ENCODE measurements at places on chromosomes 1 and 21.

- no peak for DNase-seq
Measured at GRCh38 chr21:43362321-43362791, 64.6 kb downstream of the SIK1 start.

DNA sequence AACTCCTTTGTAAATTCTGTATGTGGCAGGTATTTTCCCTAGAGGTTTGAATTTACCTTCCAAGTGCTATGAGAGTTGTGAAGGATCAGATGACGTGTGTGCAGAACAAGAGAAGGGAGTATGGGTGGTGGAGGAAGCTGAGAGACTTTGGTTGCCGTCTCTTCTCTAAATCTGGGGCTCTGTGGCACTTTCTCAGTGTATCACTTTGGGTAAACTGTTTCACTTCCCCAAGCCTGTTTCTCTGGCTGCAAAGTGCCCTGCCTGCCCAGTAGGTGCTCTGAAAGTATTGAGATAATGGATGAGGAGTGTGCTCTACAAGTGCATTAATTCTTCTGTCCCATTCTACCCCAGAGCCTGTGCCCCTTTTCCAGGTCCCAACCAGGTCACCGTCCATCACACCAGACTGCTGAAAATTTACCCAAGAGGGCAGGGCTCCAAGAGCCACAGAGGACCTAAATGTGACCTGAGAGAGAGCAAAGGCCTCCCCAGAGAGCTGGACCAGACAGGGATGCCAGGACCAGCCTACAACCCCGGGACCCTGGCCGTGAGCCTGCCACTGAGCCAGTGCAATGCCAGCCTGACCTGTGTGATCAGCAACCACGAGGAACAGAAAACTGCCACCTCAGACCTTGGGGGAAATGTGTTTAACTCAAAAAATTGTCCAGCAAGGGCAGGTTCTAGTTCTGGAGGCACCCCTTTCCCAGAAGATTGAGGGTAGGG lies 131.6 kb upstream of the ETV3 start:
- DNase-seq, result no peak

GRCh38 chr1:203985676-203986075 lies 87.2 kb upstream of the SOX13 start:
- no peak for DNase-seq

DNA sequence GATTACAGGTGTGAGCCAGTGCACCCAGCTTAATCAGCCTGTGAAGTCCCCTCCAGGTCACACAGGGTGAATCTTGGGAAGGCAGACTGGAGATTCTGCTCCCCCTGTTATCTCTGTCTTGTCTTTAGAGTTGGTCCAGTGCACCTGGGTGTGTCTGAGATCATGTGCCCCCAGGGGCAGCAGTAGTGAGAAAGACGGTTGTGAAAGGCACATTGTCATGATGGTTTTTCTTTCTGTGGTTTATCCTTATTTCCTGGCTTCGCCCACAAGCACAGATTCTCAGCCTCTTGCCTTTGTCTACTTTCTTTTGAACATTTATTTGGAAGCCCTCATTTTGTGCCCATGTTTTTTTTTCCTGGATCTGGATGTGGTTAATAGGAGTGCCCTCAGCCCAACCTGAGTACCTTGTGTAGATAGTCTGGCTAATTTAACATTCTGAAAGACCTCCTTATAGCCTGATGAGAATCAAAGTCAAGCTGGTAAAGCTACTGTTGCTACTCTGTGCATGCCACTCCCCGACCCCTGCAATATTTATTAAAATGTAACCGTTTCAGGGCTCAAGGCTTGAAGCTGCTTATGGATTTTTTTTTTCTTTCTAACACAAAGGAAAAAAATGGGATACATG lies 23.7 kb downstream of the UCK2 start:
- no peak for DNase-seq

DNA sequence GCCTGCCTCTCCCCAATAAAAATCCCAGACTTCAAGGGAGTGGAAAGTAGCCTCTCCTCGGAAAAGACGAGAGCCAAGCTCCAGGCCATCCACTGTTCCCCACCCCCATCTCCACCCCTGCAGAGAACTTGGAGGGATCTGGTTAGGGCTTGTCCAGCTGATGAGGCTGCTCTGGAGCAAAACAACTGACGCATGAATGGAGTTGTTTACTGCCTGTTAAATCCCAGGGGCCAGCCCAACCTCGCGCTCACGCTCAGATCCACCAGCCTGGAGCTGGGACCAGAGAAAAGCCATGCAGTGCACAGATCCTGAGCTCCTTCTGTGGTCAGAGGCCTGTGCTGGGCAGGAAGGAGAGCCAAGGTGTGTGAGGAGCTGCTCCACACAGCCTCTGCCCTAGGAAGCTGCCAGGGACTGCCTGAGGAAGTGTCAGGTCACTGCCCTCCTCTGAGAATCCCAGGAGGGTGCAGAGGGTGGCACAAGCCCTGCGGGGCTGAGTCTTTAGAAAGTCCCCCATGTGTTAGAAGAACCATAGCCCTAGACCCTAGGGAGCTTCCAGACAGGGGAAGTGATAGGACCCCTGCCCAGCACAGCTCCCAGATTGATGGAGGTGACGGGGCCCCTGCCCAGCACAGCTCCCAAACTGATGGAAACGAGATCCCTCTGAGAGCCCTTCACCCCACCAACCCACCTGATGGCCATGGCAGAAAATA lies 109.0 kb upstream of the IPO9 start:
- no peak for DNase-seq

GRCh38 chr1:59323879-59324278 lies 27.0 kb downstream of the FGGY start:
- no peak for DNase-seq

- no peak for DNase-seq
Measured at GRCh38 chr1:201584471-201585092, 45.7 kb downstream of the NAV1 start.

DNA sequence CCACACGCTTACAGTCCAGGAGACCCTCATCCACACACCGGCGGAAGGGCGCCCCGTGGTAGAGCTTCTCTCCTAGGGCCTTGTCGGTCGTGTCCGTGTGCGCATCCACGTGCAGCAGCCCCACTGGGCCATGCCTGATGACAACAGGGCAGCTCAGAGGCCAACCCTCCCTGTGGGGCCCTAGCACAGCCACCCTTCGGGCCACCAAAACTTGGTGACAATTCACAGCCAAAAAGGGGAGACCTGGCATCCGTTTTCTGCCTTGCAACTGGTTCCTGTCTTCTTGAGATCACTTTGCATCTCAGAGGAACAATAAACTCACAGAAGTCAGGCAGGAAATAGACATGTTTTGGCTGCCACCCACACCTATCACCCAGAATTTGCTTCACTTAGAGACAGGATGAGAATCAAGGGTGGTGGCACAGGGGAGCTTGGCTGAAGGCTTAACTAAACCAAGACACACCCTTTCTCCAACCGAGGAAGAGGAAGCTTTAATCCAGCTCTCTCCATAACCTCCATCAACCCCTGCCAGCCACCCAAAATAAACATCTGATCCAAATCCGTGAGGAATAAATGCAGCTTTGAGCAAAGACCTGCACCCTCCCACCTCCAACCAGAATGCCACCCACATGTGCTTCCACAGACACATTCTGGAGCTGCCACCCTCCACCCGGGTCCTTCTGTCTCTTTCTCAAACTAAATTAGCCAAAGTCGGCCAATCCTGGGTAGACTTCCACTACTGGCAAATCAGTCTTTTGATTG lies 5.7 kb downstream of the AGMAT start:
- DNase-seq, result no peak

DNA sequence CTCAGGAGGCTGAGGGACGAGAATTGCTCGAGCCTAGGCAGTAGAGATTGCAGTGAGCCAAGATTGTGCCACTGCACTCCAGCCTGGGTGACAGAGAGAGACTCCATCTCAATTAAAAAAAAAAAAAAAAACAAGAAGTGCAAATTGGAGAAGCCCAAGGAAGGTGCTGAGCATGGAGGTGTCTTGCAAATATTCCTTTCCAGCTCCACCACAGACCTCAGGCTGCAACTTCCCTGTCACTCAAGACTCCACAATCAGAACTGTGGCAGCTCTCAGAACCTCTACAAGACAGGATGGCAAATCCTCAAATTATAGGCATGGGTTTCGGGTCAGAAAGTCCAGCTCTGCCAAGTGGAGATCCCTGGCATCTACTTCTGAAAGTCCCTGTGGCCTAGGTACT lies 104.4 kb upstream of the TIAM1 start:
- no peak for DNase-seq

DNA sequence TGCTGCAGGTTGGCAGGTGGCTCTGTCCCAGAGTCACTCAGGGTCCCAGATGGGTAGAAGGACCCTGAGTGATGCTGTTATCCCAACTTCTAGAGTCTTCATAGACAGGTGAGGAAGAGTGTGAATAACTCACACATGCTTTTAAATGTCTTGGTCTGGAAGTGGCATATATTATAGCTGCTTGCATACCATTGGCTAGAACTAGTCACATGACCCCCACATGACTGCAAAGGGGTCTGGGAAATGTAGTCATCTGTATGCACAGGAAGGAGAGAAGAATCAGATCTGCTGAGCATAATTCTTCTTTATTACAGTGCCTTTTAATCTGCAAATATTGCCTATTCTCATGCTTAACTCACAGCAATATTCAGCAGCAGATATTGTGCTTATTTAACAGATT lies 28.2 kb upstream of the KLHDC7A start:
- peak; percentile 27 for DNase-seq

Data from Caco-2 (cell line).